Left ventricle myocardium superior (tissue), 1 donor: ENCODE measurements at places on chromosomes 6 and 20. TPM values are rescaled to one million over a fixed set of nuclear protein-coding genes. Genes with fewer than 3 reads are reported as not detected.

GRCh38 chr6:79261666-79262065, 27.2 kb upstream of the HMGN3 start:
- no peak for DNase-seq

Gene TRIM15
- total RNA-seq: not detected

Gene CCN5
- 19.5 TPM for total RNA-seq

DNA sequence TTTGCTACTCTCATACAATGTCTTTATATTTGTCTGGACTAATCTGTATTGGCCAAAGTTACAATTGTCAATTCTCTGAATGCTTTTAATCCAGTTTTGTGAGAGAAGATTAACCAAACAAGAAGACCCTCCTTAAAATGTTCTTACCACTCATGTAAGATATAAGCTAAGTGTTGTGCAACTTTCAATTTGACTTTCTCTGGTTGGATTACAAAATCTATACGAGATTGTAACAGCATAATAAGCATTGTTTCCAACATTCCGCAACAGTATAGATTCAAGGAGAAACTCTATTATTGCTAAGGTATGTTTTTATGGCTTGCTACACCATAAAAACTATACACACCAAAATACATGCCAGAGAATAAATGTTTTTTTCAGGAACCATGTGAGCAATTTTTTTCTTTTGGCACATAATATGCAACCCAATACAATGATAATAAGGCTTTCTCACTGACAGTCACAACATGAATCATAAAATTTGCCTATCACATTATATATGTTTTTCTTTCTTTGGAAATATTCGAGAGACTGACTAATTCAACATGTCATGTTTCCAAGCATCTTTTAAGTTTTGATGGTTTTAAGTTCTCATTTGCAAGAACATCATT, 12.2 kb upstream of the TRPC4AP start:
- no peak for DNase-seq

GRCh38 chr20:3167738-3168078, 5.6 kb downstream of the LZTS3 start:
- no peak for DNase-seq

DNA sequence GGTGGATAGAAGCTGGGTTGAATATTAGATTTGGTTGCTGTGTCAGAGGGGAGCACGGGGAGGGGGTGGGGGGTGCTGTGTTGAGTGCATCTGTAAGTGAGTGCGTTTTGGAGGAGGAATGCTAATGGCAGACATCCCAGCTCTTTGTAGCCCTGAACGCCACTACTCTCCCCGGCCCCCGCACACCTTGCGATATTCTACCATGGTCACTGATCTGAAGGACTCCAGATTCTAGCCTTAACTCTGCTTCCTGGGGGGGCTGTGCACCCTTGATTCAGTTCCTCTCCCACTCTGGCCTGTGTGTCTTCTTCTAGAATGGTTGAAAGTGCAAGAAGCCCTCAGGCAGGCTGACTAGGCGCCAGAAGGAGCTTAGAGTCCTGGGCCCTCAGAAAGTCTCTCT, 7.1 kb downstream of the GLP1R start:
- DNase-seq: no peak

Gene CALHM4
- total RNA-seq: 0.32 TPM

Gene LRFN2
- not detected for total RNA-seq

DNA sequence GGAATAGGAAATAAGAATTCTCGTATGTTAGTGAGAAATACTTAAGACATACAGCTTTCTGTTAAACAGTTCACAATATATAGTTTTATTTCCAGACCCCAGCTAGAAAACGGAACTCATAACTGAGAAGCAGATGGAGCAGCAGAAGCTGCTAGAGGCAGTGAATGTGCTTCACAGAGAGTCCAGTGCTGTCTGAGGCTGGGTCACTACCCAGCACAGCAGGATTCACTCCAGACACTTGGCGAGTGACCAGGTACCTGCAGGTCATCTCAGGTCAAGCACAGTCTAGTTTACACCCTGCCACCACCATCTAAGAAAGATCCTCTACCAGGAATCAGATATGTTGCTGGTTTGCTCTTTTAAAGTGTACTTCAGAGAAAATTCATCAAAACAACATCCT, 243.1 kb upstream of the RAB32 start:
- DNase-seq: no peak

Gene HLA-DPB1
- 41.5 TPM for total RNA-seq

DNA sequence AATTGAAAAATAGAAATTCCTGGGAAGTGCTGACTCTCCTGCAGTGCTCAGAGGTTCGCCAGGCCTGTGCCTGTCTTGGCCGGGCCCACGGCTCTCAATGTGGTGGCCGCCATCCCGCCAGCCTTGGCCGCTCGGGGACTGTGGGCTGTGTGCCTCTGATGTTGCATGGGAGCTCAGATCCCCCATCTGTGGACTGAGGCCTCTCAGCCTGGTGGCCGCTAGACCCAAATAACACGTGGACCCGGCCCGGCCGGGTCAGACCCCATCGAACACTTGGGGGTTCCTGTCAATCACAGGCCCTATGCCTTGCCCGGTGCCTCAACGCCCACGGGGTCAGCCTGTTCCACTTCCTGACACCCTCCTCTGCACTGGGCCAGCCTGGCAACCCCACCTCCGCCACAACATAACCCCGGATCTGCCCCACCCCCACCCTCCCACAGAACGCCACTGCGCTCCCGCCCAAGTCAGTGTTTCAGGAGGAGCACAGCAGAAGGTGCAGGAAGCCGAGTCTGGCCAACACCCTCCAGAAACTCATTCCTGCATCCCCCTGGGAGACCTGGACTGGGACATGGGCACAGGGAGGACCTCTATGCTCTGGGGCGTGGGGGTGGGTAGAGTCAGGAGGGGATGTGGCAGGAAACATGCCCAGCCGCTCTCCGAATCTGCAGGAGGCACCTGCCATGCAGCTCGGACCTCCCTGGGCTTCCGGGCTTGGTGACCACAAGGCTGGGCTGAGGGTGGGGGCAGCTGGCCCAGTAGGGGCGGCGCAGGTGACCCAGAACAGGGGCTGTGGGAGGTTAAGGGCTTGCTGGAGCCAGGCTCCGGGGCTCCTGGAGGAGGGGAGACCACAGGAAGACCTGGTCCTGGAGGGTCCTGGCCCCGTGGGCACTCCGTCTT, 98.7 kb upstream of the BHLHE23 start:
- peak; percentile 27 for DNase-seq

Gene E2F1
- 1.8 TPM for total RNA-seq

- DNase-seq: no peak
Observed at GRCh38 chr6:8215631-8216030, 113.3 kb upstream of the EEF1E1 start.

- DNase-seq: peak; percentile 83
Observed at GRCh38 chr20:51766994-51767866, 960 bp downstream of the ATP9A start.

DNA sequence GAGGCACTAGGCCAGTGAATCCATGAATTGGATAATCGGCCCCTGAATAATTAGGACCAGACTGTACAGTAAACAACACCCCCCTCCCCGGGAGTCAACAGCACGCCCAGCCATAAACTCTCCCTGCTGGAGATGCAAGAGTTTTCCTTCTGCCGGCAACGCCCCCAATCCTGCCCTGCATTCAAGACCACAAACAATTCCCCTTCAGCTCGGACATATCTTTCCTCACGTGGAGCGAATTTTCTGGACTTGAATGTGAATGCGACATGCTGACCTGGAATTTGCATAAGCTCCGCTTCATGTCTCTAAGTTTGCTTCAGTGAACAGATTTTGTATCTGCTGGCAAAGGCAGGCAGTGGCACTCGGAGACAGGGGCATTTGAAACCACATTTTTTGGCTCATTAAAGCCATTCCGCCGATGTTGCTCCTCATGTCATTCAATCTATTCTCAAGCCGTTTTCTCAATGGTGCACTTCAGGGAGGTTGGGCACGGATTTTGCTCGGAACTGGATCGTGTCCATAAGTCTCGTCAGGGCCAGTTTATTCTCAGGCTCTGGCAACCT, 38.0 kb upstream of the GMPR start:
- DNase-seq: no peak

DNA sequence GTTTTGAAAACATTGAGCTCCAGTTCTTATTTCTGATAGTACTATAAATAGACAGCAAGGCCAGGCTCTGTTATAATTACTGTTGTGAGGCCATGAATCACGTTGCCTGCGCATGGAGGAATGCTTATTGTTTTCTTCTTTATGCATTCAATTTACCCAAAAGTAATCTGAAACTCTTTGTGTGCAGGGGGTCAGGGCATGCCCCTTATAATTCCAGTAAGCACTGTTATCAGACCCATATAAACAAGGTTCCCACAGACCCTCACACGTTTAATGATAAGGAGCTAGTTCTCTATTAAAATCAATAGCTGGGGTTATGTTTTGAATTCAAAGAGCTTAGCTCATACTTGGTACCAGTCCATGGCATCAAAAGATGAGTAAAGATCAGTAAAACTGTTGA, 174.8 kb upstream of the ARG1 start:
- DNase-seq: no peak

GRCh38 chr20:19129976-19130612, 82.3 kb upstream of the SLC24A3 start:
- DNase-seq: no peak

Gene CST5
- not detected for total RNA-seq

Gene ZNF311
- total RNA-seq: 0.30 TPM

- no peak for DNase-seq
Observed at GRCh38 chr6:38459291-38459690, 180.4 kb downstream of the BTBD9 start.

- no peak for DNase-seq
Observed at GRCh38 chr6:71411882-71412281, 123.3 kb downstream of the OGFRL1 start.

Gene SASH1
- total RNA-seq: 31.8 TPM

DNA sequence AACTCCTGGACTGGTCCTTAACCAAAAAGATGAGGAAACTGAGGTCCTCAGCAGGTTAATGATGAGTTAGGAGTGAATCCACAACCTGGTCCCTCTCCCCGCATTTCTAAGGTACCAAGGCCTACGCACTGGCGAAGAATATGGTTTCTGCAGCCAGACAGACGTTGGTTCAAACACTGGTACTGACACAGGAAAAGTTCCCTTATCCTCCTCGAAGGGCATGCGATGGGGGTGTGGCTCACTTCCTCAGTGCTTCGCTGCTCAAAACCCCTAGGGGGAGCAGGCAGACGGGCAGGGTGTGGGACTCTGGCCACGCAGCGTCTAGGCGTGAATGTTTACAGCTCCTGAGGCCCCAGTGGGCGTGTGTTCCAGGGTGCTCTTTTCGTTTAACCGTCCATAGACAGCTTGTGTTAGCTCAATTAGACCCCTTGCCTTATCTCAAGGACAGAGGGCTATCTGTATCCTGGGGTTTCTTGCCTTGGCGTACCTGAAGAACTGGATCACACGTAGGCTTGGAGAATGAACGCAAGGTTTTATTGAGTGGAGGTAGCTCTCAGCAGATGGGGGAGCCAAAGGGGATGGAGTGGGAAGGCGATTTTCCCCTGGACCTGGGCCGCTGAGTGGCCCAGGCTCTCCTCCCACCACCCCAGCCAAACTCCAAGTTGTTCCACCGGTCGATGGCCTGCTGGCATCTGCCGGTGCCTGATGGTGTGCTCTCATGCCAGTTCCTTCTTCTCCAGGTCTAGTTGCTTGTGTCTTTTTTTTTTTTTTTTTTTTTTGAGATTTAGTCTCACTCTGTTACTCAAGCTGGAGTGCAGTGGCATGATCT, 31.8 kb upstream of the PTPN1 start:
- DNase-seq: peak; percentile 66

DNA sequence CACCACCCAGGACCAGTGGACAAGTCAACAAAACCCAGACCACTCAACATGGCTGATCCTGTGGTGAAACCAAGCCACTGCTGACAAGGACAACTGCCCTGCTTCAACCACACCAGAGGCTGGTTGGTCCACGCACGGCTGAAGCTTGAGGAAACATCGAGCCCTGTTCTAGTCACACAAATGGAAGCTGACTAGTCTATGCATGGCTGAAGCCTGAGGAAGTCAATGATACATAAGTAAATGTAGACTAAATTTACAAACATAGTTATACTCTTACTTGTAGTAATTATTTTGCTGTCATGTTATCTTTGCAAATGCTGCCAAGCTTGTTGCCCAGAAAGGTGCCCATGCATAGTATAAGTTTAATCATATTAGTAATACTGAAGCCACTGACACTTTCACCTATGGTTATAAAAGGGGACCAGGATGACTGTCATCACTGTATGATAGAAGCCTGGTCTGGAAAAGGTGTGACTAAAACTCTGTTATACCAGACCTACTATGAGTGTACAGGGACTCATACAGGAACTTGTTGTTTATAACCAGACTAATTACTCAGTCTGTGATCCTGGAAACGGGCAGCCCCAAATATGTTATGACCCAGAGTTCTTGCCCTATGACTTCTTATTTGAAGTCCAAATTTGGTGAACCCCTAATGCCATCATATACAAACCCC, 5.6 kb downstream of the IL22RA2 start:
- DNase-seq: no peak

Gene ELMO2
- total RNA-seq: 37.1 TPM

DNA sequence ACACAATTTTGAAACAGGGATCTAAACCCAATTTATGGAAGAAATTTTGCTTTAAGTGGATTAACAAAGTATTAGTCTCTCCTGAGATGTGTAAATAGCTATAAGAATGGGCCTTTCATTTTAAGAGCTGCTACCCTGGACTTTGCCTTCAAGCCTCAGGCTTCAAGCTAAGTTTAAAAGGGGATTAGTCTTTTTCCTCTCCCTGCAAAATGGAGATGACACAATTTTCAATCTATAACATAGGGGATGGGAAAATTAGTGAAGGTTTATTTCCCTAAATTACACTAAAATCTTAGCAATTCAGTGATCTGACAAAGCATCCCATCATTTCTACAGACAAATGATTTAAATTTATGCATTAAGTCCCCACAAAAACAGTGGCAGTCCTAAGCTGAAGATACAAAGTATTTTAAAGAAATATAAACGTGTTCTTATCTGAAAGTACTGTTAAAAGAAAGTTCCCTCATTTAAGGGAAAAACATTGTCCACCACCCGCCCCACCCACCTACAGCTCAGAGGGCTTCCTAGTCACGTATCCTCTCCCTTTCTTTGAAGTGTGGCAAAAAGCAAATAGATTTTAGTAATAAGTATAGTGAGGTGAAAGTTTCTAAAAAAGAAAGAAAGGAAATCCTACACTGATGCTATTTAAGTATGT, 14.5 kb downstream of the ARHGAP18 start:
- no peak for DNase-seq

DNA sequence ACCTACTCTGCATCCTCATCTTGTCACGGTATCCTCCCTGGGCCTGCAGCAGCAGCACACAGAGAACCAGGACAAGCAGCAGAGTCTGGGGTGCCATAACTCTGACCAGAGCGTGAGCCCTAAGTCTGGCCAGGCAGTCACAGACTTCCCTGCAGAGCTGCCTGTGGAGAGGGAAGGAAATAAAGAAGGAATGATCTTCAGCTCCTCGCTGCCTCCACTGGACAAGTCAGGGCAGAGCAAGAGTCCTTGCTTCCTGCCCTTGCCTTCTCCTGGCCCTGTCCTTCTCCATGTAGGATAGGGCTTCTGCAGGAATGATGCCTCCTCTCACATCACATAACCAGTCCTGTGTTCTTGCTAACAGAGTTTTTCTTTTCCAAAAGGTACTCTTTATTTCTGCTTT, 15.9 kb upstream of the WFDC11 start:
- no peak for DNase-seq

GRCh38 chr6:158853880-158854213, 34.7 kb upstream of the EZR start:
- DNase-seq: no peak

GRCh38 chr6:46850792-46851191, 57.6 kb downstream of the MEP1A start:
- no peak for DNase-seq
